COR-L47 (cell line): ENCODE measurements at places on chromosomes 4 and X.
A peak's percentile ranks its signal among the peaks of the same experiment; 100 is the strongest.

DNA sequence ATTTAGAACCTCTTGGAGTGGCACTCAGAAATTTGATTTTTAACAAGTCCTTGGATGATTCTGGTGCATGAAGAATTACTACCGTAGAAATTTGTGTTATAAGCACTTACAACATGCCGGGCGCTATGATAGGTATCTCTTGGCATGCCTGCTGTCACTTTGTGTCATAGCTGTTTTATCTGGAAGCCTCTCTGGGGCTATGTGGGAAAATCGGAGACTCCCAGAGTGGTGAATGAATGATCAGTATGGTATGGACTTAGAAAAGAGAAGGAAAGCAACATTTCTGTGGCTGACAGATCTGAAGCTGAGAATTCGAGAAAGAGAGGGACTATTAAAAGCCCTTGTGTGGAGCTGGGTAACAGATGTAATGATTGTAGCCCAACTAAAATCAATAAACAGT, 177.4 kb upstream of the MAMLD1 start:
- DNase-seq: no peak

DNA sequence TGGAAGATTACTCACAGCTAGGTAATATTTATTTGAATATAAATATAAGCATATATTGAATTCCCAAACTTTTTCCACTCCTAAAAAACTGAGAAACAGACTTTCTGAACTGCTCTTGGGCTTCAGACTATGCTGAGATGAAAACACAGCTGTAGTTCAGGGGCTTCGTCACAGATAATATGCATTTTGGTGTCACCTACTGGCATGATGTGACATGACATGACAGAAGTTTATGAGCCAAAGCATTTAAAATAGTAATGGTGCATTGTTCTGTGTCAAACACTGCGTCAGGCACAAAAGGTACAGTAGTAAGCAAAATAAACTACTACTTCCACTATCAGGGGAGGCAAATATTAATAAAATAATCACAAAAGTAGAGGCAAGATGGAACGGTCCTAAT, 171.3 kb downstream of the BTC start:
- DNase-seq: peak; percentile 60

- no peak for DNase-seq
These were observed 679.1 kb downstream of the DMD start for GRCh38 chrX:32532262-32532661.

DNA sequence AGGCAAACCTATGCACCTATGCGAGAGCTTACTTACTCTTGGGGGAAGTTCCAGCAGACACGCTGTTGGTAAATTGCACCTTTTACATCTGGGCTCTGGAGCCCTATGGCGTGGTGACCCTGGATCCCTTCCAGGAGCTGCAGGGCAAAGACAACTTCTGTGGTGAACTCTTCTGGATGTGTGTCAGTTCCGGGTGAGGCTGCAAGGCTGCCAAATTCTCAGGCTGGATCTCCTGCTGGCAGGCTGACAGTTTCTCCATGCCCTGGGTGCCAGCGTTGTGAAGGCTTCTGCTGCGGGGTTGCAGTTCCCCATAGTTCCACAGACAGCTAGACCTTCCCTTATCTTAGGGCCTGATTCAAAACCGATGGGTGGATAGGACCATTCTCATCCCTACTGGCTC, 37.9 kb downstream of the RAP2C start:
- DNase-seq: no peak

- DNase-seq: no peak
These were observed 519.5 kb downstream of the BCOR start for GRCh38 chrX:39577985-39578869.

DNA sequence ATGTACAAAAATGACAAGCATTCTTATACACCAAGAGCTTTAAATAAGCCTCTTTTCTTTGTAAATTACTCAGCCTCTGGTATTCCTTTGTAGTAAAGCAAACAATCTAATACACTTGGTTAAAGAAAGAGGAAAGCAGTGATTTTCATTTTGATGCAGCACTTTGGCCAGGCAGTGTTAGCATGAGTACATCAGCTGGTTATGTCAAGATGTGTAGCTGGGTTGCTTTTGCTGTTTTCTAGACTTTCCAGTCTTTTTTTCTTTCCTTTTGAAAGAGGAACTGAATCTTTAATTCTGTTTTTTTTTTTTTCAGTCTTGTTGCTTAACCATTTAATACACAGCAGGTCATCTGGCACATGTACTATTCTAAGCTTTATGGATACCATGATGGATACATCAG, 167.1 kb upstream of the AADAT start:
- no peak for DNase-seq

DNA sequence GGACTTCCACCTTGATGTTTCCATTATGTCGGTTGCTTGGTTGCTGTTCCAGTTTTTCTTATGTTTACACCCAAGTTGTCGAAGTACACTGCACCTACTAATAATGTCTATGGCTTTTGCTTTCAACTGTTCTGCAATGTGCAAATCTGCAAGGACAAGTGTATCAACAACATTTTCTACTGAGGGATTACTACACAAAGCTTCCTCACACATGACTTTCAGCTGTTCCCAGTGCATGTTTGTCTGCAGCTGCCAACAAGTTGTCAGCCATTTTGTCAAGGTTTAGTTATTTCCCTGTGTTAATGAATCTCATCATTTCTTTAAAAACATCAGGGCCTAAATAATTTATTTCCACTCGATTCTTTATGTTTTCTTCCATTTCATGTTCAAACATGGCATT, 45.4 kb upstream of the UGT2A3 start:
- no peak for DNase-seq

- DNase-seq: no peak
These were observed 115.2 kb downstream of the DDIT4L start for GRCh38 chr4:100075056-100075455.

DNA sequence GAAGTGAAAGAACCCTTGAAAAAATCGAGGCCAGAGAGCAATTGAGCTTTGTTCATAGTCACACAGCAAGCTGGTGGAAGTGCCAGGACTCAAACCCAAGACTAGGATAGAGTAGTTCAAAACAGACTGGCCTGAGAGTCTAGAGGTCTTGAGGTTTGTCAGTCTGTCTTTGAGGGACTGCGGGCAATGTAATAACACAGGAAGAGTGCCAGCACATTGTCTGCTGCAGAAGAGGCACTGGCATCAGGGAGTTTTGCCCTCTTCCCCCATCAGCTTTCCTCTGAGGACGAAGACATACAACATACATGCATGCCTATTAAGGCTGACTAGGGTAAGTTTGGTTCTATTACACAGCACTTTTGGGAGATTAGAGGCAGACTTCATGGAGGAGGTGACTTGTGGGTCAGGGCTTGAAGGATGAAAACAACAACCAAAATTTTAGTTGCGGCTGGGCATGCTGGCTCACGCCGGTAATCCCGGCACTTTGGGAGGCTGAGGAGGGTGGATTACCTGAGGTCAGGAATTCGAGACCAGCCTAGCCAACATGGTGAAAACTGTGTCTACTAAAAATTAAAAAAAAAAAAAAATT, 64.1 kb upstream of the LAS1L start:
- DNase-seq: no peak

DNA sequence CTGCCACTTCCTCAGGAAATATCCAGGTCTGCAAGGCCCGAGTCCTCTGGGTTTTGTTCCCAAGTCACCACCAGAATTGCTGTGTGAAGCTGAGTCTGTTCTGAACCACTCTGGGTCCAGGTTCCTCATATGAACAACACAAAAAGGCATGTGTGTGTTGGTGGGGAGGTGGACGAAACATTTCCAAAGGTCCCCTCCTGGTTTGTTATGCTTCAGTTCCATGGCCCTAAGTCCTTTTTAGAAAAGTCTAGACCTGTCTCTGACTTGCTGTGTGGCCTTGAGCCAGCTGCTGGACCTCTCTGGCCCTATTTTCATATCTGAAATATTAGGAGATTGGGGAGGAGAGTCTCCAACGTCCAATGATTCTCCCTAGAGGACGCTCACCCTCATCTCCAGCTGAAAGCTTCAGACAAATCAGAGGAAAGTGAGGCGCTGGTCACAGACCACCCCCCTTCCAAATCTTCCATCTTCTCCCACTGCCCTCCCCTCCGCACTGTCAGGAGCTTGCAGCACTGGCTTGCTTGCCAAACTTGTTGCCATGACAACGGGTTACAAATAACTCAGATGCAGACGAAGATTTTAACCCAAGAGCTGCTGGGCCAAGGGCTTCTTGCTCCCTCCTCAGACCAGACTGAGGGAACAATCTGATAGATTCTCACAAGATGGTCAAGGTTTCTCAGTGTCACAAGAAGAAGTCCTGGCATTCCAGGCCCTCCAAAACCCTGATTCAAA, 64.5 kb downstream of the SMC1A start:
- peak; percentile 13 for DNase-seq

- peak; percentile 10 for DNase-seq
These were observed 56.2 kb downstream of the BRCC3 start for GRCh38 chrX:155127465-155127864.

DNA sequence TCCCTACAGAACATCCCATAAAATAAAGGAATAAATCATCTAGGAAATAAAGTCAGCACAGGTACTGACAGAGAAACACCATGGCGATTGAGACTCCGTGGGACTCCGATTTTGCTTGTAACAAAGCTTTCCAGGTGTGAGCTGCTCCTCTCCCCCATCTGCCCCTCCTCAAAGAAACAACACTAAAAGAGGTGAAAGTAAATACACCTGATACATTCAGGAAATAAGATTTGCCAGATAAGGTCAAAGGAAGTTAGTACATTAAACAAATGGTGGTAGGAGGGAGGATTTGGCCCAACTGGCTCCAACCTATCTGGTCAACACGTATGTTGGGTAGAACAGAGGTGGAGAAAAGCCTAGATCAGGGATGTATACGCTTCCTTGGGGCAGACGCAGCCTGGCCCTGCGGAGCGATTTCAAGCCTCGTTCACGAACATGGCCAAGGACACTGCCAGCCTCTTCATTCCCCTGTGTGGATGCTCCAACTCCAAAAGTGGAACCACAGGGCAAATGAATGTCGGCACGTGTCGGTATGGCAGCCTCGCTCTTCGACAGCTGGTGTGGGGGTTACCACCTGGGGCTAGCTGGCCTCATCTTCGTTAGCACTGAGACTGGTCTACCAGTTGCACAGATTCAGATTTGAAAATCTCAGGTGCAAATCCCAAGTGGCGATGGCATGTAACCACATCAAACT, 162.5 kb downstream of the AFAP1 start:
- DNase-seq: no peak

- no peak for DNase-seq
These were observed 86.6 kb downstream of the DDIT4L start for GRCh38 chr4:100103671-100104070.

- no peak for DNase-seq
These were observed 21.4 kb upstream of the CENPU start for GRCh38 chr4:184755278-184755677.

DNA sequence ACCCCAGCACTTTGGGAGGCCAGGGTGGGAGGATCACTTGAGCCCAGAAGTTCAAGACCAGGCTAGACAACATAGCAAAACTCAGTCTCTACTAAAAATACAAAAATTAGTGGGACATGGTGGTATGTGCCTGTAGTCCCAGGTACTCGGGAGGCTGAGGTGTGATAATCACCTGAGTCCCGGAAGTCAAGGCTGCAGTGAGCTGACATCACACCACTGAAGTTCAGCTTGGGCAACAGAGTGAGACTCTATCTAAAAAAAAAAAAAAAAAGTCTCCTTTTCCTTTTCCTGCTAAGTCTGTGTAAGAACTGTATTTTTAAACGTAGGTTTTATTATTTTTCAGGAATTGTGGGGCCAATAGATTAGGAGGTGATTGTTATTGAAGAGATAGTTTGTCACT, 356.7 kb downstream of the ARHGAP24 start:
- DNase-seq: no peak

GRCh38 chr4:25953740-25954139, 39.7 kb downstream of the SMIM20 start:
- peak; percentile 28 for DNase-seq

- no peak for DNase-seq
These were observed 207.5 kb downstream of the PDGFC start for GRCh38 chr4:156764145-156764544.

GRCh38 chrX:8741981-8742380, 10.0 kb upstream of the ANOS1 start:
- no peak for DNase-seq

- no peak for DNase-seq
These were observed 94.7 kb upstream of the CBLL2 start for GRCh38 chrX:22177950-22178515.

- DNase-seq: no peak
These were observed 40.4 kb upstream of the PDLIM5 start for GRCh38 chr4:94411296-94411695.

DNA sequence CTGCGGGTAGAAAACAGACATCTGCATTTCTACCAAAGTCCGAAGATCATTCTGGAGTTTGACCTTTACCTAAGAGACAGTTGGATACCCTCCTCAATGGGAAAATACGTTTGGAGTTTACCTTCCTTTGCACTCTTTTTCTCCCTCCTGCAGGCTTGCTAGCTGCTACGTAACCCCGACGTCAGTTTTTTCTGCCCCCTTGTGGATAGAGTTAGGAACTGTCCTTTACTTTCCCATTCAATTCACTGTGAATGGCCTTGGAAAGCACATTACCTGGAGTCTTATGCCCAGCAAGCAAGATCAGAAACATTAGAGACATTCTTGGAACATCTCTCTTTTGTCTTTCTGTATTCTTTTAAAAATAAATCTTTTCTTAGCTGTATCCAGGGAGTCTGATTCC, 250.7 kb downstream of the NAP1L3 start:
- no peak for DNase-seq

GRCh38 chr4:95758001-95758400, 81.9 kb upstream of the PDHA2 start:
- DNase-seq: no peak

DNA sequence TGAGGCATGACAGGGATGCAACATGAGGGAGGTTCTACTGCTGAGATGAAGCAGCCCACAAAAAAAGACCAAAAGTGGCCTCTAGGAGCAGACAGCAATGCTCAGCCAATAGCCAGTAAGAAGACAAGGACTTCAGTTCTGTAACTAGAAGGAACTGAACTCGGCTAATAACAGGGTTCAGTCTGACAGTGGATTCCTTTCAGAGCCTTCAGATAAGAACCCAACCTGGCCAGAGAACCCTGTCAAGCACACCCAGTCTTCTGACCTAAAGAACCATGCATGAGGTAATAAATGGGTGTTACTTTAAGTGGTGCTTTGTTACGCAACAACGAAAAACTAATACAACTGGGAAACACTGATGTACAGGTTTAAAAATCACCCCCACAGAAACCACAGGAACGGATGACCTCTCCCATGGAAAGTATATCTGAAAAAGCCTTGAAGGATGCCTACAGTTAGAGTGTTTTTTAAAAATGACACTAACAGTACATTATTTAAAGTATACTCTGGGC, 94.6 kb downstream of the PAPSS1 start:
- no peak for DNase-seq
